ENCODE measurements at places on chromosomes 16 and 17. TPM values are rescaled to one million over a fixed set of nuclear protein-coding genes. Genes with fewer than 3 reads are reported as not detected.

DNA sequence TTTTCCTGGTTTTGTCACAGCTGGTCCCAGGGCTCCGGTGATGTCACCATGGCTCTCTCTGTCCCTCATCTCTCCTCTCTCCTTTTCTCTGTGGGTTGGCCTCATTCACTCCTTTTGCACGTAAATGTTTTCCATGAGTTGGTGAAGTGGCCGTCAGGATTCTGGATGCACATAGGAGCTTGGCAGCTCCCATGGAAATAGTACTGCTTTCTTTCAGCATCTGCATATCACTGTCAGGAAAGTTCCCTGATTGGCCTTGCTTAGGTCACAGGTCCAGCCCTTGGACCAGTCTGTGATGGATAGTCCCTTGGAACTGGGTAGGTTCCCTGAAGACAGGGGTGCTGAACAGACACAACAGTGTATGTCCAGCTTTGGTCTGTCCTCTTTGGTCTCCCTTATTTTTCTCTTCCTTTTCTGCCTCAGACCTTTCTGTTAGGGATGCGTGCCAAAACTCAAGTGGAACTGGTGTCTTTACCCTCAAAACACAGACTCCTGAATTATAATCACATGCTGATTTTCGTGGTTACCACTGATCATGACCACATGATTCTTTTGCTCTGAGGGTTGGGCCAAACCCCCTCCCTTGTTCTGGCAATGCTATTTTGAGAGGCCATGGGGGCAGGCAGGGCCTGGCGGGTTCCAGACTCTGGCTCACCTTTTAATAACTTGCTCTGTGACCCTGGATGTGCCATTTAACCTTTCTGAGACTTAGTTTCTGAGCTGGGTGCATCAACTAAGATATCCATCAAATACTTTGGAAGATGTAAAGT is 99.0 kb downstream of the MSI2 start:
- DNase-seq: no peak

DNA sequence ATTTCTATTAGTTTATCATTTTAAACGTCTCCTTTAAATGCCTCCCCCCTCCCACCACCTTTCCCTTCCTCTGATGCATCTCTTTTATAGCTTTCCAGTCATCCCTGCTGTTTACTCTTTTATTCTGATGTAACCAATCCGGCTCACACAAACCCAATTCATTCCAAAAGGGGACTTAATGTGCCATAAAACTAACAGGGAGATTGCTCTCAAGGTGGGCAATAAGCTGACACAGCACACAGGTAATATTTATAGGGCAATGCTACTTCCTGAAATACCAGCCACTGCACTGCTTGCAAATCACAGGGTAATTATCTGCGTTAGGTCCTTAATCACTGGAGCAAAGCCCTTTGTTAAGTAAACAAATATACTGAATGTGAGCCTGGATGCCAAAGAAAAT is 23.3 kb upstream of the CA10 start:
- DNase-seq: no peak

GRCh38 chr16:4801051-4801961 is 1.1 kb downstream of the ROGDI start:
- DNase-seq: no peak

GRCh38 chr17:81733507-81734404 is 21.7 kb downstream of the SLC25A10 start:
- peak; percentile 58 for DNase-seq

- DNase-seq: no peak
Measured at GRCh38 chr16:75315539-75316306, 64.3 kb upstream of the BCAR1 start.

- DNase-seq: no peak
Measured at GRCh38 chr16:52548261-52549010, 1.5 kb upstream of the TOX3 start.

- DNase-seq: no peak
Measured at GRCh38 chr16:75252049-75252864, 833 bp upstream of the BCAR1 start.

The MEOX1 gene
- polyA plus RNA-seq: 29.7 TPM

The BRIP1 gene
- polyA plus RNA-seq: 0.71 TPM

The ZNF174 gene
- polyA plus RNA-seq: 10.5 TPM
